Vagina (tissue), 2 donors: ENCODE measurements at places on chromosomes 11 and 22. TPM values are rescaled to one million over a fixed set of nuclear protein-coding genes. Genes with fewer than 3 reads are reported as not detected.

The TRMT2A gene
- total RNA-seq, result 66.5 TPM

GRCh38 chr22:44525941-44526778 lies 28.1 kb upstream of the RTL6 start:
- DNase-seq, result no peak

The HORMAD2 gene
- total RNA-seq, result not detected

DNA sequence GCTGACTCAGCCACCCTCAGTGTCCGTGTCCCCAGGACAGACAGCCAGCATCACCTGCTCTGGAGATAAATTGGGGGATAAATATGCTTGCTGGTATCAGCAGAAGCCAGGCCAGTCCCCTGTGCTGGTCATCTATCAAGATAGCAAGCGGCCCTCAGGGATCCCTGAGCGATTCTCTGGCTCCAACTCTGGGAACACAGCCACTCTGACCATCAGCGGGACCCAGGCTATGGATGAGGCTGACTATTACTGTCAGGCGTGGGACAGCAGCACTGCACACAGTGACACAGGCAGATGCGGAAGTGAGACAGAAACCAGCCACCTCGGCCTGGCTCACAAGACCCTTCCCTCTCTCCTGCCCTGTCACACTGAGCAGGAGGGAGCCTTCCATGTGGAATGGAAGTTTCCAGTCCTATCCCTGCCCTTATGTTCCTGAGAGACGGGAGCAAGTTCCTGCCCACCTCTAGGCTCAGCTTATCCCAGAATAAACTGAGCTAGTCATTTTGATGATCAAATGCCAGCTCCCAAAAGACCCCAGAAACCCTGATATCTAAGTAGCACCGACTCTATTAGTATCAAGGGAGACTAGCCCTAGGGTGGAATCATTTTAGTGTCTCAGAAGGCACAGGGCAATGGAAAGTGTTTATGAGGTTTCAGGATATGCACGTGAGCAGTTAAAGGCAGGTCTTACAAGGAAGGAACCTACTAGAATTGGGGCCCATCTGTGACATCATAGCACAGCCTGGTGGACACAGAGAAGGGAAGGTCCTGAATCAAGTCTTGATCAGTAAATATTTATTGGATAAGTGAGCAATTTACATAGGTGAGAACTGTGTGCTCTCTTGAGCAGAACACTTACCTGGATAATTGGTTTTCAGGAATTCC lies 6.3 kb upstream of the IGLL5 start:
- DNase-seq, result peak; percentile 52

DNA sequence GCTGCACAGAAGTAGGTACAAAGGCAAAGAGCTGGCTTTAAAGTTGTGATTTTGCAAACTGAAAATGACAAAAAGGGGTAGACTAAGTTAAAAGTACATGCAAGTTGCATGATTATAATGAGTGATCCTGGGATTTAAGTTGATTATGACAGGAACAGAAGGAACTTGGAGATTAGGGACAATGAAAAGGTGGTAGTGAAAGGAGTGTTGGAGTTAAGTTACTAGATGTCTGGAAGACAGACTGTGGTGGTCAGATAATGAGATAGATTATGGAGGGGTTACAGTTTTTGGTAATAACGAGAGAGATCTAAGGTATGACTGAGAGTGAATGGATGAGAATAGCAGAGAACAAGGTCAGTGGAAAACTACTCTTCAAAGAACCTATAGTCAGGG lies 7.7 kb upstream of the TMEM9B start:
- no peak for DNase-seq

DNA sequence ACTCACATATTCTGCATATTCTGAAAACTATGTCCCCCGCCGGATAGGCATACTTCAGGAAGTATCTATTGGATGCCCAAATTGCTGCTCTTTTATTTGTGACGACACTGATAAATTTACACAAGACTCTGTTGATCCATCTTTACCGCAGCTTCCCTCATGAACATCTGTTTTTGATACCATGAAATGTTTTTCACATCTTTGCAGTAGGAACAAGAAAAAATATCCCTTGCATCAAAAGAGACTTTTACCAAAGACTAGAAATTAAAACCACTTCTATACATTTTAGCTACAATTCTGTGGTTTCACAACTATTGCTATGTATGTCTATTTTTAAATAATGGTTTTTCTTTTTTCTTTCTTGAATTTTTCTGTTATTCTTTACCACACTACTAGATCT lies 15.3 kb downstream of the POU2AF2 start:
- no peak for DNase-seq

- no peak for DNase-seq
Observed at GRCh38 chr11:102613450-102613849, 11.7 kb downstream of the MMP20 start.

DNA sequence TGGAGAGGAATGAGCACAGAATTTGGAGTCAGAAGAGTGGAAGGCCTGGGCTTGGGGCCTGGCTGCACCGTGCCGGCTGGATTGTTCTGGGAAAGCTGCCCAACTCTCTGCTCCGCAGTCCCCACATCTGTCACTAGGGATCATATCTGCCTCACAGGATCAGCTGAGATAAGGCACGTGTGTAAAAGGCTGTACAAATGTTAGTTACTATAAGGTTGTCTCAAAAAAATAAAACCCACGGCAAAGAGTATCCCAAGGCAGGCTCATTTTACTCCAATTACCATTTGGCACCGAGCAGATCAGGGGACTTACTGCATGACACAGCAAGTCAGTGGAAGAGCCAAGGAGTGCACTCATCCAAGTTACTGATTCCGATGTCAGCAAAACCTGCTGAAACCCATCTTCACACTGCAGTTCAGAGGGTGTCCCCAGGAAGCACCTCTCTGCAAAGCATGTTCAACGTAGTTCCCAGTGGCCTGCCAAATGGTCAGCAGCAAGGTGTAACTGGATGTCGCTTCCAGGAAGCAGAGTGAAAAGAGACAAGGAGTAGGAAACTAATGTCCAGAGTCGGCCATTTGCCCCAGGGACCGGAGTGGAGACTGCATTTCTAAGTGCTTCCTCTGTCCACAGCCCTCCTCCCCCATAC lies 18.1 kb upstream of the MRTFA start:
- DNase-seq, result no peak

The DBX1 gene
- total RNA-seq, result not detected

The SLC16A8 gene
- total RNA-seq, result 0.98 TPM

DNA sequence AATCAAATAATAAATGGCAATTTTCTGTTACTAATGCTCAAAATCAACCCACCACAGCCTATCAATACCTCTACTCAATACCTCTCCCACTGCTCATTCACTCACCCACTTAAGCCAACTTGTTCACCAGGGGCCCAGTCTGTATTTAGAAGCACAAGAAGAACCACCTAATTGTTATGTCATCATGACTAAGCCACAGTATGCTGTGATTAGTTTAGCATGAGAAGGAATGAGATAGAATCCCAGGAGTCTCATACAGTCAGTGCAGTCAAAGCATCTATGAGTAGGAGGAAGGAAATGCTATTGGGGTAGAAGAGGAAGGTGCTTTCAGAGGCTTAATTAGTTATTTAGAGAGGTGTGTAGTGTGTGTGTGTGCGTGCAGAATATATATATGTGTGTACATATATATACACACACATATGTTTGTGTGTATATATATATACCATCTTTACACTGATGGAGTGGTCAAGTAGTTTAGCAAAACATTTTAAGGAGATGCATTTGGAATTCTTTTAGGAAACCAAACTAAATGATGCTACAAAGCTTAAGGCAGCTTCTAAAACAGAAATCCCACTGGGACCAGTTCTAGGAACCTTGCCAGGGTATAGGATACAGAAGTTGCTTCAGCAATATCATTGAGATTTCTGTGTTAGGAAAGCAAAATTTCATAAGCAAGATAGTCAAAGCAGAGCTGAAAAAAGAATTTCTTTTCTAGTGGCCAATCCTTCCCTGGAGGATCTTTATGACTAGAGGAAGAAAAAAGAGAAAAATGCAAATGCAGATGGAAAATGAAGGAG lies 27.5 kb downstream of the KCNA4 start:
- DNase-seq, result no peak

The KRTAP5-1 gene
- total RNA-seq, result not detected

GRCh38 chr22:17218341-17218740 lies 894 bp downstream of the ADA2 start:
- DNase-seq, result no peak

- DNase-seq, result no peak
Observed at GRCh38 chr11:16770016-16770415, 31.6 kb downstream of the C11orf58 start.

The CHRM1 gene
- not detected for total RNA-seq

DNA sequence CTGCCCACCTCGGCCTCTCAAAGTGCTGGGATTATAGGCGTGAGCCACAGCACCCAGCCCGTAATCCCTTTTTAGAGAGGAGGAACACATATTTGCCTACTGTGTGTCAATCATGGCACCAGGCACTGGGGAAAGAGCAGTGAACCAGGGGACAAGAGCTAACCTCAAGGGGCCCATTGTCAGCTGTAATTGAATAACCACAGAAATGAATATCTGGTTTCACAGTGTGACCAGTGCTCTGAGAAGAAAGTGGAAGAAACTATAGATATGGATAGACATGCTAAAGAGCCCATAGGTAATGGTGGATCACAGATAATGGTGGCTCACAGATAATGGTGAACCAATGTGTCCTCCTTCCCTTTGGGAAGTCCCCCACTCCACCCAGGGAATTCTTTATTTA lies 8.6 kb upstream of the KCTD14 start:
- no peak for DNase-seq
